Inflammatory macrophage treated with lipopolysaccharide for 1 hour (primary cell): ENCODE measurements at places on chromosomes 13 and 19.

GRCh38 chr19:42189133-42189532 is 28.3 kb downstream of the DEDD2 start:
- no peak for DNase-seq

DNA sequence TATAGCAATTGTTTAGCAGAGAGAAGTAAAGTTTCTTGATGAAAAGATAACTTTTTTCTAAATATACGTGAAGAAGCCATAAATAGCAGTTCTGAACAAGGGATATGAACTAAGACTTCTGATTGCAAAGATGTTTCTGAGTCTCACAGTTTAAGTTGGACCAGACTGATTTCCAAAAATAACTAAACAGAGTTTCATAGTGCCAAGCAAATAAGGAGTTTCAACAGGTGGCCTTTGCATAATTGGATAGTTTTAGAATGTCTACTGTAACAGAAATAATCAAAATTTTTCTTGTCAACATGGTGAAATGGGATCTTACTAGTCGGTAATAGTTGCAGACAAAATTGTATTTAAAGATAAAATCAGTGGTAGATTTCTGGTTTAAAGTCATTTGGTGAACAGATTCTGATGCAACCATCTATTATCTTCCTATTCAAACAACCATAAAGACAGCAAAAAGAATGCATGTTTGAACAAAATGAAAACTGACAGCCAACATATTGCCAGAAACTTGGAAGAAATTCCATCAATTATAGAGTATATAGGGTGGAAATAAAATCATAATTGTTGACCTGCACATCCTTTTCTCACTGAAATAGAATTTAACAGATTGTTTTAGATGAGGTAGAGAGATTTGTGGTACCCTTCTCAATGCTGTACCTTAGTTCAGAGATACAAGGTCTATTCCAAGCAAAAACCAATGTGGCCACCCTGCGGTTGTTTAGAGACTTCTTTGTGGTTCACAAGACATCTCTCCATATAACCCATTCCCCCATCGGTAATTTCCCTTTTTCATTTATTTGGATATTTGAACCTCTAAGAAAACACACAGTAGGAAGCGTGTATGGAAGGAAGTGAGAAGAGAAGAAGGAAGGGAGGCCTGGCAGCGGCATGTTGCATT is 275.3 kb downstream of the COG6 start:
- no peak for DNase-seq

- no peak for DNase-seq
Measured at GRCh38 chr13:94050686-94051085, 428.8 kb downstream of the DCT start.

DNA sequence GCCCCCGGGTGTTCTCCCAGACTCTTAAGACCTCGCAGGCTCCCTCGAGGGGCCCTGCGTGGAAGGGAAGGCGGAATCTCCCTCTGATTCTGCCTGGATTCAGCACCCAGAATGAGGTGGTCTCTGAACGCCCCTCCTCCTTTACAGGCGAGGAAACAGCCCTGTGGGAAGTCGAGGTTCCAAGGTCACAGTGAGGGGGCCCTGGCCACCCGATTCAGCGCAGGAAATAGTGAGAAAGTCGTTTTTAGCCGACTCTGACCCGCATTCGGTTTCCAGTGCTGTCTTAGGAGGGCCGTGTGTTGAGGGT is 1.1 kb downstream of the BSG start:
- DNase-seq = no peak

DNA sequence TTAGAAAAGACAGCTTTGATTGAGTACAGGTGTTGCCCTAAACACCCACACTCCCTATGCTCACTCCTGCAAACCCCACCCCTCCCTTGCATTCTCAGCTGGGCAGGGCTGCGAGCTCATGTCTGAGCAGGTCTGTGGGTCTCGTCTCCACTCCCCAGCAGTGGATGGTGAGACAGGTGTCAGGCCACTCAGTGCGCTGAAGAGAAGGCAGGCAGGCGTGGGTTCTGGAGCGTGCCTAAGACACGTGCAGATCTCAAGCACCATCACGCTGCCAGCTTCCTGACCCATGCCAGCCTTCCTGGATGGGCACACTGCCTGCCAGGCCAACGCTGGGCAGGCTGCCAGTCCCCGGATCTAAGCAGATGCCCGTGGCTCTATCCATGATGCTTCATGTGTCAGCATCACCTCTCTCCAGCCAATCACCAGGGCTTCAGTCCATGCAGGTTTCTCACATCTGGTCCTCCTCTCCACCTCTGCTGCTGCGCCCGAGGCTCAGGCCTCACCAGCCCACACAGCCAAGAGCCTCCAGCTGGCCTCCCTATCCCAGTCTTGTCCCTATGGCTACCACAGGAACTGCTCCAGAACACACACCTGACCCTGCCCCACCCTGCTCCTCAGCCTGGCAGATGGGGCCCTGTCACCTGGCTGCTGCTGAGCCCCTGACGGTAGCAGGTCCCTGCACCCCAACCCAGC is 42.6 kb downstream of the EPS15L1 start:
- DNase-seq = no peak

GRCh38 chr13:107211073-107211472 is 643.1 kb upstream of the ARGLU1 start:
- DNase-seq = peak; percentile 80

DNA sequence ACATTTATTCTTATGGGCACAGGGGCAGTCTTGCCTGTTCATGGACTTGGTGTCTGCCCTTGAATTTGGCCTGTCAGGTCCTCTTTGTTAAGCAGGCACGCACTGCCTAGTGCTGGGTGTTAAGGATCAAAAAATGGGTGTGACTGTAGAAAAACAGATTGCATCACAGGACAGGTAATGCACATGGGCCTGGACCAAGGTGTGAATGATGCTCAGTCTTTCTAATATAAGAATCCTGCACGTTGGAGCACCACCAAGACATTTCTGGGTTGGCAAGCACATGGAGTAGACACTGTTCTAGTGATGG is 33.7 kb downstream of the GATAD2A start:
- DNase-seq = no peak

DNA sequence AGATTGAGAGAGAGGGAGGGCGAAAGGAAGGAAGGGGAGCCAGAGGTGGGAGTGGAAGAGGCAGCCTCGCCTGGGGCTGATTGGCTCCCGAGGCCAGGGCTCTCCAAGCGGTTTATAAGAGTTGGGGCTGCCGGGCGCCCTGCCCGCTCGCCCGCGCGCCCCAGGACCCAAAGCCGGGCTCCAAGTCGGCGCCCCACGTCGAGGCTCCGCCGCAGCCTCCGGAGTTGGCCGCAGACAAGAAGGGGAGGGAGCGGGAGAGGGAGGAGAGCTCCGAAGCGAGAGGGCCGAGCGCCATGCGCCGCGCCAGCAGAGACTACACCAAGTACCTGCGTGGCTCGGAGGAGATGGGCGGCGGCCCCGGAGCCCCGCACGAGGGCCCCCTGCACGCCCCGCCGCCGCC is at the start of gene TNFSF11:
TSS of gene TNFSF11 (plus strand) at position 142 of the 400 bp plus-strand sequence. CDS start at position 294, 152 bp downstream.
- no peak for DNase-seq

DNA sequence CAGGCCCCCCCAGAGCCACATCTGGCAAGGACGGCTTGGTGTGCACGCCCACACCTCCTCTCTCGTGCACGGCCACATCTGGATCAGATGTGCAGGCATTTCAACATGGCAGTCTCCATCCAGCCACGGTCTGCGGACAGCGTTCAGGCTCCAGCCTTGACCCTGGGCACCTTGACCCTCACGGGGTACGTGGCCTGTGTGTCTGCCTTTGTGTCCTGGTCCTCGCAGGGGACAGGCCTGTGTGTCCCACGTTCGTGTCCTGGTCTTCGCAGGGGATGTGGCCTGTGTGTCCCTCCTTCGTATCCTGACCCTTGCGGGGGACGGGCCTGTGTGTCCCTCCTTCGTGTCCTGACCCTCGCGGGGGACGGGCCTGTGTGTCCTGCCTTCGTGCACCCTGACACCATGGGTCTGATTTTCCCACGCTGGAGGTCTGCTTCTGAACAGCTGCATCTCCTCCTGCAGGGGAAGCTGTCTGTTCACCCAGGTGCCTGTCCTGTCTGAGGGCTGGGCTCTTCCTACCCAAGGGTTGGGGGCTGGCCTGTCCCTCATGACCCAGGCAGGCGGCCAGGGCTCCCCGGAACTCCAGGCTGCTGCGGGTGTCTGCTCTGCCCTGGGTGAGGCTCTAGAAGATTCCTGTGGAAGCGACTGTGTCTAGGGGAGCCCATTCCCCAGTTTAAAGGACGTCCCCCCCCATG is 25.3 kb downstream of the RASA3 start:
- no peak for DNase-seq

DNA sequence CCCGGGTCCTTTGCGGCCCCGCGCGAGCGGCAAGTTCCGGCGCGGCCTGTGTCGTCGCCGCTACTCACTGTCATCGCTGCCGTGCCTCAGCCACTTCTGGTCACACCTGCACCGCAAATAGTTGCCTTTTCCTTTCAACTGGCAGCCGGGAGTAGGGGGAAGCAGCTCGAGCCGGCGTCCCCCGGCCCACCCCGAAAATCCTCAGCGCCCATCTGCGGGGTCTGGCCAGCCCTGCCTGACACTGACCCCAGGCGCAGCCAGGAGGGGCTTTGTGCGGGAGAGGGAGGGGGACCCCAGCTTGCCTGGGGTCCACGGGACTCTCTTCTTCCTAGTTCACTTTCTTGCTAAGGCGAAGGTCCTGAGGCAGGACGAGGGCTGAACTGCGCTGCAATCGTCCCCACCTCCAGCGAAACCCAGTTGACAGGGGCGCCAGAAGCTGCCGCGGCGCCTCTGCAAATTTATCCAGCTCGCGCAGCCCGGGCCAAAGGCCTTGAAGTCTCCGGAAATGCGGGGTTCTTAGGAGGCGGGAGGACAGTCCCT is 1.7 kb downstream of the PDX1 start:
- no peak for DNase-seq

DNA sequence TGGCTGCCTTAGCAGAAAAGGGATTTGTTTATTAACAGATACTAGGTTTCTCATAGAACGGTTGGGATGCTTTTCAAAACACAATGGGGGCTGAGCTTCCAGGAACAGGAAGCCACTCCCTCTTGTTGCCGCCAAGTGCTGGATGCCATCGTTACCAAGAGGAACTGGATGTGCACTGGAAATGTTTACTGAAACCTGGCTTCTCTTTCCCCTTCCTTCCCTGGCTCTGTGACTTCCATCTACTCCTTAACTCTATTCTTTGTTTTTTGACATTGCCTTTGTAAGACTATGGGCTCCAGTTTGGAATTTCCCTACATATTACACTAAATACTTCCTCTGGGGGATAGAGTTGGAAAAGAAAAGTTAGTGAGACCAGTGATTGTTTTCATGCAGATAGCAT is 11.7 kb upstream of the KL start:
- DNase-seq = no peak

- no peak for DNase-seq
Measured at GRCh38 chr13:24133021-24133795, 27.3 kb upstream of the SPATA13 start.

DNA sequence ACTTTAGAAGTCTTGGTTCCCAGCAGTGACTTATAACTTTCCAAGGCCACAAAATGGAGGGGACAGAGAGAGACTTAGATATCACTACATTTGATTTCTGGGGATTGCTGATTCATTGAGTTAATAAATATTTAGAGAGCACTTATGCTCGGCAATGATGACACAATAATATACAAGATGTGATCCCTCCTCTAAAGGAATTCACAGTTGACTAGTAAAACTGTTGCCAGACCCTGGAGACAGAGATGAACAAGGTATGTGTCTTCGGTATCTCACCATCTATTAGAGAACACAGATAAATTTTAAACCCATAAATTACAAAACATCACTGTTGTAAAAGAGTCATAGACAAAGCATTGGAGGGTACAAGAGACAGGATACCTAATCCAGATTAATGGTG is 437.5 kb downstream of the FOXO1 start:
- no peak for DNase-seq

DNA sequence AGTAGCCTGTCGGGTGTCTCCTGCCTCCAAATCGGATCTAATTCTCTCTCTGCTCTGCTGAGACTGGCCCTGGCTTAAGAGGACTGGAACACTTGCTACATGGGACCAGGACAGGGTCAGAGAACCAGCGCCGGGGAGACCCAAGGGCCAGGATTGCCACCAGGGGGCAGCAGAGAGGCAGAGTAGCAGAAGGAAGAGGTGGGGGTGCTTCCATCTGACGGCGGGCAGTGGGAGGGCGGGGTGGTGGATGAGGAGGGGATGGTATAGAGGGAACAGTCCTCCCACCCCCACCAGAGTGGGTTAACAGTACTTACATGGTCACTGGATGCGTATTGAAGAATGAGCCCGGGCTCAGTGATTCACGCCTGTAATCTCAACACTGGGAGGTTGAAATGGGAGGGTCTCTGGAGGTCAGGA is 11.9 kb downstream of the SELENOW start:
- DNase-seq = peak; percentile 85

DNA sequence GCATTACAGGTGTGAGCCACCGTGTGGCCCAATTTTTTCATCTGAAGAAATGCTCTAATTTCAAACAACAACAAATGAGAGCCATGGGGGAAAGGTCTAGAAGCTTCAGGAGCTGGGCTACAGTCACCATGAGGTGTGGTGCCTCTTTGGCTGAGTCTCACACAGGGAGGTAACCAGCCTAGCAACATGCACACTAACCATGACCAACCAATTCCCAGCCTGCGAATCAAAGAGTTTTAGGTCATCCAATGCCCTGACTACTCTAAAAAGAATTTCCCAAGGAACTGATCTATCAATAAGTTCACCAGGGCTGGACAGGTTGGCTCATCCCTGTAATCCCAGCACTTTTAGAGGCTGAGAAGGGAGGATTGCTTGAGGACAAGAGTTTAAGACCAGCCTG is 29.9 kb downstream of the PBX4 start:
- no peak for DNase-seq

DNA sequence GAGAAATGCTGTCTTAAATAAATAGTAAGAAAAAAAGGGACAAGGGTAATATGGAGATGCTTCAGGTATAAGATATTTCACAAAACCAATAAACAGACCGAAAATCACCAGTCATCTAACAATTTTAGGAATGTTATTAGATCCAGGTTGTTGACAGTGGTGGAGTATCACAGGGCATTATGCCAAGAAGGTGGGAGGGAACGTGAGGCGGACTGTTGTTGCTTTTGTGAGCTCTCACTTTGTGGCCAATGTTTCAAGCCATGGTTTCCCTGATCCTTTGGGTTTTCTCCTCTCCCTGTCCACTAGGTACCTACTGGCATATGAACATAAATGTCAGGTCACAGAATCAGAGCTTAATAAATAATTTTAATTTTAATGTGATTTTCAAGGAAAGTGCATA is 790.3 kb upstream of the SLITRK1 start:
- DNase-seq = no peak

DNA sequence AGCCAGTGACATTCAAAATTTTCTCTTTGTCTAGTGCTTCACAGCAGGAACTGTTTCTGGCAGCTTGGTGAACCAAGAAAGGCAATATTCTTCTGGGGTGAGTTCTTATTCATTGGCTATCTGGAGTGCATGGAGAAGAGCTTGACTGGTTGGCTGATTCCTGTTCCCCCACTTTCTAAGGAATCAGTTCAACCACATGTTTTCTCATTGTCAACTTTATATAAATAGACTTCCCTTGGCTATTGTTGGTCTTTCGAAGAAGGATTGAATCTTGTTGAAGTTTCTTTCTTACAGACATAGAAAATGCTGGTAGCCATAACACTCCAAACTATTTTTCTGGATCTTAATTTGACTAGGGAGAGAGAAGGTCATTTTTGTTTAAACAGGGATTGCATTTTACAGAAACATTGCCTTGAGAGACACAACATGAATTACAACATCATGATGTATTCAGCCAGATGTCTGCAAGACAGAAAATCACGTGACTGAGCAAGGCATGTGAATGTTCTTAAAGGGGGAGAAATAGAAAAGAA is 85.2 kb downstream of the EDNRB start:
- DNase-seq = peak; percentile 56
